ENCODE measurements at places on chromosomes 16 and 17.

DNA sequence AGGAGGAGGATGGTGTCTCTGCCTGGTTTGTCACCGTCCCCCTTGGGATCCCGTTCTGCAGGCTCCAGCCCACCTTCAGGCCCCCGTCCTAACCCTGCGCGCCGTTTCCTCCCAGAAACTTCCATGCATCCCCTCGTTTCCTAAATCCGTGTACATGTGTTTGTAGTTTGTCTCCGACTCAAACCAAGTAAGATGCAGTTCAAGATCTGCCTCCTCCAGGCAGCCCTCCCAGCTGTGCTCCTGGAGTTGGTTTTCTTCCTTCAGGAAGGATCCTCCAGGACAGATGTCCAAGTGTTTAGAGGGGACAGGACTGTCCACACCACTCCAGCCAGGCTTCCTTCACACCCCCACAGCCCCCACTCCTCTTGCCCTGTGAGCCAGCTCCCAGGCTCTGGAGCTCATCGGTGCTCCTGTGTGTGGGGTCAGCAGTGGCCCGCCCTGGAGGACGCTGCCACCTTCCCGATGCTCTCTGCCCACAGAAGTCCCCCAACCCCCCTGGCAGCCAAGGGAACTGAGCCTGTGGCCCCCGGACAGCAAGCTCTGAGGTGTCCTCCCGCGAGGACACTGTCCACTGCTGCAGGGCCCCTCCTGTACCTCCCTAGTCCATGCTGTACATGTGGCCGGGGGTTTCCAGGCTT is 11.3 kb downstream of the BAIAP2 start:
- no peak for DNase-seq

- DNase-seq: peak; percentile 47
Measured at GRCh38 chr17:63675607-63676546, 24.0 kb downstream of the LIMD2 start.

DNA sequence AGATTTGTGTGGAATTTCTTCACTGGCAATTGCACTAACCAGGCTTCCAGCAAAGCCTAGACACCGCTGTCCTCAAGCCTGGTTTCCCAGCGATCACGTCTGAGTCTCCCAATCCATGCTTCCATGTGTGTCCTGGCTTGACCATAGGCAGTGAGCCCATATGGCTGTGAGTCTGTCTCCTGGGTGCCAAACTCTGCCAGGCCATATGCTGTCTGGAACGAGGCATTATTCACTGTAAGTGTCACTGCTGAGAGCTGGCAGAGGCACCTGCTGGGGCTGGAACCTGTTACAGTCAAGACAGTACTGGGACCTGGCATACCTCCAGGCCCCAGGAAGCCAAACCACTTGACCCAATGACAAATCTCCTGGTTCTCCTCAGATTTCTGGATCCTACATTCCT is 60.4 kb downstream of the HS3ST2 start:
- DNase-seq: peak; percentile 4

- DNase-seq: no peak
Measured at GRCh38 chr16:73027685-73028111, 20.2 kb downstream of the ZFHX3 start.
